Activated CD4-positive, alpha-beta T cell treated with anti-CD3 and anti-CD28 coated beads, Interleukin-2, Interleukin-4, amounts not matched to agents 100 ng/mL and 50 ng/mL, durations not matched to agents 16 hours and 8 hours (primary cell): ENCODE measurements at places on chromosomes 3 and 15.
A peak's percentile ranks its signal among the peaks of the same experiment; 100 is the strongest.

DNA sequence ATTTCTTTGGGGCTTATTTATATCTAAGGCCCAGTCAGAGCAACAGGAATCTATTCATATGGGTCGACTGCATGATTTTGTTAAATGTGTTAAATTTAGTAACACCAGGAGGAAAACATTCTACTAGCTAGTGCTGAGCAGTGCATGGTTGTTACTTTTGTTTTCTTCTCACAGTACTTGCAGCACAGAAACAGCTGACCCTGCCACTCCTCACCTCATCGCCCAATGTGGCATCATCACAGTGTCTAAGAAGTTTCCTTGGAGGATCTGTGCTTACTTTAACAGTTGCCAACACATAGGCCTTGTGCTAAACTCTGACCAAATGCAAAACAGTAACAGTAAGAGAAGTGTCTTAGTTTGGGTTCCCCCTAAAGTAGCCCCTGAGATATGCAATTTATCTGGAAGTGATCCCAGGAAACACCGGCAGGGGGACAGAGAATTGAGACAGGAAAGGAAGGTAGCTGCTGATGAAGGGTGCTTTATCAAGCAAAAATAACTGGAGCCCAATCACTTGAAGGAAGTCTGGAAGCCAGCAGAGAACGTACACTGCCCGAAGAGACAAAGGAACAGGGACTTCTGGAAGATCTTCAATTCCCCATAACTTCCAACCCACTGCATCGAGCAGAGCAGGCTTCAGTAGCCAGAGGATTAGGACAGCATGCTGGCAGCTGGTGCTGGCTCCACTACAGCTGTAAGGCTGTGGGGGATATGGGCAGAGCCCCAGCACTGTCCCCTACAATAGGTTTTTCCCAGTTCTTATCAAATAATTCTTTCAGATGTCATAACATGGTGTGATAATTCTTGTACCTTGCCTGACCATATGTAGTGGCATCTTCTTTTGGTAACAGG lies 36.0 kb upstream of the ULK4 start:
- DNase-seq: no peak

GRCh38 chr3:119642746-119643473 lies 17.5 kb downstream of the POPDC2 start:
- peak; percentile 28 for DNase-seq

- DNase-seq: no peak
Measured at GRCh38 chr3:43055806-43056770, 49.8 kb downstream of the POMGNT2 start.

- no peak for DNase-seq
Measured at GRCh38 chr3:126433496-126434263, 39.0 kb downstream of the CFAP100 start.

GRCh38 chr3:9045371-9045770 lies 82.1 kb upstream of the RAD18 start:
- no peak for DNase-seq

DNA sequence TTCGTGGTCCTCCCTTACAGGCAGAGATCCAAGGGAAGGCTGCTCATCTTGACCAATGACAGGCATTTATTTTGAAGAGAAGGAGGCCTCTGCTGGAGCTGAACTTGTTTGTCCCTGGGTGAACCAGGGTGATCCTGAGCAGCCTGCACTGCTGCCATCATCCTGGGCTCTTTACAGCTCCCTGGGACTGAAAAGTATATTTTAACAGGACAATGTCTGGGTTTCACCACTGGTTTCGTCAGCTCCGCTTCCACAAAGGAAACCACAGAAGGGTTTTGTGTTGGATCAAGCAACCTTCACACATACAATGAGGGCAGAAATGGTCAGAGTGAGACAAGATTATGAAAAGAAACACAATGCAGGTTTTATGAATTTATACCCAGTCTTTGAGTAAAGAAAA lies 400.7 kb upstream of the TPM1 start:
- no peak for DNase-seq

GRCh38 chr15:95394186-95395067 lies 936.1 kb upstream of the NR2F2 start:
- no peak for DNase-seq

GRCh38 chr3:188937389-188937788 lies 234.4 kb upstream of the TPRG1 start:
- no peak for DNase-seq

GRCh38 chr3:38725726-38726419 lies 76.4 kb upstream of the SCN5A start:
- DNase-seq: no peak

DNA sequence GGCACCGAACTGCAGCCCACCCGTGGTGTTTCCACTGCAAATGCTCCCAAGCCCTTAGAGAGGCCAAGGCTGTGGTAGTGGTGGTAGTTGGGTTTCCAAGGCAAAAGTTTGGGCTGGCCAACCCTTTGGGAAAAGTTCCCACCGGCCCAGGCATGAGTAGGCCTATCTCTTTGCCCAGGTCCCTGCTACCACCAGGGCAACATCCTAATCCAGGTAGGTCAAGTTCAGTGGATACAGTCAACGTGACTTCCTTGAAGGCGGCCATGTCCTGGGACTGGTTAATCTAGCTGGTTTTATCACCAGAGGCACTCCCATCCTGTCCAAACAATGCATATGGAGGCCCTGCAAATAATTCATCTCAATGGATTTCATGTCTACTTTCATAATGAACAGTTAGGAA lies 1.6 kb upstream of the ONECUT1 start:
- DNase-seq: no peak

DNA sequence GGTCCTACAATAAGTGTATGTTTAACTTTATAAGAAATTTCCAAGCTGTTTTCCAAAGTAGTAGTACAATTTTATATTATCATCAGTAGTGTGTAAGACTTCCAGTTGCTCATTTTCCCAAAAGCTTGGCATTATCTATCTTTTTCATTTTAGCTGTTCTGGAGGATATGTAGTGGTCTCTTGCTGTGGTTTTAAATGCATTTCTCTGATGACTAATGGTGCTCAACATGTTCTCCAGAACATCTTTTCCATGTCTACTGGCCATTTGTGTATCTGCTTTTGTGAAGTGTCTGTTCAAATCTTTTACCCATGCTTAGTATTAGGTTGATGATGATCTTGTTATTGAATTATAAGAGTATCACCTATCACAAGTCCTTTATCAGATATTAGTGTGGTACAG lies 13.3 kb downstream of the BCL2A1 start:
- no peak for DNase-seq

DNA sequence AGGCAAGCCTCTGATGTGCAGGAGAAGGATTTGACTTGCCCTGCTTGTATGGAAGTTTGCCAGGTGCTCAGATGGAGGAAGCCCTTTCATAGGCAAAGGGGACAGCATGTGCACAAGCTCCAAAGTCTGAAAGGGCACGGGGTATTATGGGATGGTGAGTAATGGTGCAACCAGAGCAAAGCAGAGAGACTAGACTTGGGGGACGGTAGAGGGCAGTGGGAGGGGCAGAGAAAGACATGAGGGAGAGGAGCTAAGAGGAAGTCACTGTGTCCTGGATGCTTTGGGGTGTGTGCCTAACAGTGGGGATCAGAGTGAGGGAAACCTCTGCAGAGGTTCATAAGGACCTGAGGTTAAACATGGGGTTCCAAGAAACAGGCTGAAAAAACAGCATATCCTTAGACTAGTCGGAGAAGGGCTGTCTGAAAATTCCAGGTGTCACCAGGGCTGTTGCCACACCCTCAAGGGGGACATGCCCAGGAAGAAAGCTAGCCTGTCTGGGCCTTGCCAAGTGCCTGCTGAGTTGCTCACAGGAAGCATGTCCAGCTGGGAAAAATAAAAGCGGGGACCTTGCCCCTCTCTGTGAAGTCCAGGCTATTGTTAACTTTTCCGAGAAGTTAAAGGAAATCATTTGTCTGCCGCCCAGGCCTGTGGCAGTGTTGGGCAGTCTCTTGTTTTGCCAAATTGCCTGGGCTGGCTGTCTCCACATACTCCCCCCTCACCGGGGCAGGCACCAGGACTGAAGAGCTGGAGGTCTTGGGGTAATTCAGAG lies 47.1 kb downstream of the HRH1 start:
- no peak for DNase-seq
